ENCODE measurements at places on chromosomes 1 and 21.

DNA sequence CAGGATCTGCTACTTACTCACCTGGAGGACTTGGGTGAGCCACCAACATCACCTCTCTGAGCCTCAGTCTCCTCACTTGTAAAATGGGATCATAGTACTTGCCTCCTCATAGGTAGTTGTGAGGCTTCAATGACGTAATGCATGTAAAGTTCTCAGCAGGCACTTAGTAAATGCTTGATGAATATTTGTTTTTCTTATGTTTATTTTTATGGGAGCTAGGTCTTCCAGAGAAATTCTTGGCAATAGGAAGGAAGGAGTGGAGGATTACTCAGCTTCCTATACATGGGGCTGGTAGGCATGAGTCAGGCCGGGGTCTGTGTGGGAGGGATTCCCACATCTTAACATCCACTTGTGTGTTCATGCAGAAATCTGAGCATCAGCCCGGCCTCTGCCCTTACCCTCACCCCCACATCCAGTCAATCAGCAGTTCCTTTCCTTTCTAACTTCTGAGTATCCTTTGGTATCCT, 95.4 kb upstream of the USP24 start:
- DNase-seq = no peak

- no peak for DNase-seq
Measured at GRCh38 chr1:48654606-48655210, 122.0 kb downstream of the BEND5 start.

GRCh38 chr1:28249866-28250295, 9.4 kb upstream of the SESN2 start:
- no peak for DNase-seq

- DNase-seq = no peak
Measured at GRCh38 chr1:81174052-81174451, 626.7 kb upstream of the ADGRL2 start.

GRCh38 chr1:245361951-245362350, 207.2 kb downstream of the KIF26B start:
- no peak for DNase-seq

DNA sequence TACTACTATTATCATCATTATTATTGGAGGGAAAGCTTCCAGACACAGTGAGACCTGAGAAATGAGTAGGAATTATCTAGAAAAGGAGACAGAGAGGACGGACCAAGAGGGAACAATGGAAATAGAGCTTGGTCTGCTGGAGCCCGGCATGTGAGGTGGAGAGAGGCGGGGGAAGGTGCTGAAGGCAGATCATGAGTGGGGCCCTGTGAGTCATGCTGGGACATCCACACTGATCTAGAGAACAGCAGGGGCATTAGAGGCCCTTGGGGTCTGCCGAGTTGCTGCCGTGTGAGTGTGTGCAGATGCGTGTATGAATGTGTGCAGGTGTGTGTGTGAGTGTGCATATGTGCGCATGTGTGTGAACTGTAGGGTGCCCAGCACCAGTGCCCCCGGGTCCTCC, 65.7 kb downstream of the TMCO4 start:
- DNase-seq = no peak

GRCh38 chr1:111895469-111895868, 94.0 kb downstream of the KCND3 start:
- DNase-seq = no peak

DNA sequence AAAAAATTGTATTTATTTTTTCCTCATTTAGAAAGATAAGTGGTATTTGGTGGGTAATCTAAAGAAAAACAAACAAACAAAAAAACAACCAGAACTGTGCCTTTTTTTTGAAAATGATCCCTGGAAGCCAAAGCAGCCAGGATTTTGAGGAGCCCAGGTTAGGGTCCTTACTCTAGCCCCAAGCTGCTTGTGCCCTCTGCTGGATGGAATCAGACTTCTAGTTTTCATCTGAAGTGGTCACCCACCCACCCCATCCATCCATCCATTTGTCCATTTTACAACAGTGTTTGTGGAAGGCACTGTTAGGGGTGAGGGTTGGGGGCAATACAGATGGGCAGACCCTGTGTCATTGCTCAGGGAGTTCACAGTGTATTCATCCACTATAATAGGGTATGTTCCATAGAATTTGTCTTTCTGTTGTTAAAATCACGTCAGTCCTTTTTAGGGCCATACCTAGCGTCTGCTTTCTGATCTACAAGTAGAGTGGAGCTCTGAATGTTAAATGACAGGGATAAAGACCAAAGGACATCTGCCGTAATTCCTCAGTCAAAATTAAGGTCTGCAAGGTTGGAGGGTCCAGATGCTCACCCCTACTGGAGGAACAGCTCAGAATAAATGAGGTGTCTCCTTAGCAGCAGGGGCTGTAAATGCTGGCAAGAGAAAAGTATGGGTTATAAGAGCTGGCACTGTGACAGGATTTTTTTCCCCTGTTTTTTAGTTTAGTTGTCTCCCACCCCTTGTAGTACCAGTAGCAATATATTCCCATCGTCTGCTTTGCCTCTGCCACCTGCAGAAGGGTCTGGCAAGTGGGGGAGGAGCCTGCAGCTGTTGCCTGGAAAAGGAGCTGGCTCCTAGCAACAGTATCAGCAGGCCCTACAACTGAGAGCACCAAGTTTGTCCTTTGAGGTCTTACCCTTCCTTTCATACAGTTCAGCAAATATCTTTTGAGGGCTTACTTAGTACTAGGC, 3.2 kb downstream of the LRRC42 start:
- peak; percentile 39 for DNase-seq

DNA sequence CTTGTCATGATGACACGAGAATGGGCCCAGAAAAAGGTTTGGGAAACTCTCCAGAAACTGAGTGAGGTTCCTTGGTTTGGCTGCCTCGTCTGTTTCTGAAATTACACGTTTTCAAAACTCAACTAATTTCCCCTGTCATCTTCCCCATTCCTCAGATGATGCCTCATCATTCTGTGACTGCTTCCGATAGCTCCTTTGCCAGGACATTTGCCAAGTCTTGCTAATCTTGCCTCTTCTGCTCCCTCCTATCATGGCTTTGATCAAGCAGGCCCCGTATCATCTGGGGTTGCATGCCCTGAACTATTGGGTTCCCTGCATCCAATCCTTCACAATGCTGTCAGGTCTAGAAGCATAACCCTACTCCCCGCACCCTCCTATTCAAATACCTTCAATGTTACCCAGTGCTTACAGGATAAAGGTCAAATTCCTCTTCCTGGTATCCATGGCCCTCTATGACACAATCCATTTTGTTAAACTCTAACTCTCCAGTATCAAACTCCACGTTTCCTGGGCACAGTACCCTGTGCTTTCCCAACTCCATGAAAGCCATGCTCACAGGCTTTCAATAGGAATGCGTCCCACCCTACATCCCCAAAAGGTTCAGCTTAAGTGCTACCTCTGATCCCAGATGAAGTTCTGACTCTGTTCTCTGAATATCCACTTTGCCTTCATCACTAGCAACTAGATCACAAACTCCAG, 22.2 kb upstream of the TMEM200B start:
- DNase-seq = no peak

DNA sequence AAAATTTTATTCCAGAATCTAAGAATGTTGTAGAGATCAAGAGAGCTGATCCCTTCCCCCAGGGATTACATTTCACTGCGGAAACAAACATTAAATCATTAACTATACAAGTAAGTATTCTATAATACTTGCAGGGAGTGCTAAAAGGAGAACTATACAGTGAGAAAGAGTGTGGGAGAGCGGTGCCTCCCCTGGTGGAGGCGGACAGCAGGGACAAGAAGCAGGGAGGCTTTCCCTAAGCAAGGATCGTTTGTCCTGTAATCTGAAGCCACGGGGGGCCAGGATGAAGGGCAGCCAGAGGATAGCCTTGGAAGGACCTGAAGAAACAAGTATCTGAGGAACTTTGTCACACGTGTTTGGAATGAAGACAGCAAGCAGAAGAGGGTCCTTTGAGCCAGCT, 40.1 kb downstream of the SLC9C2 start:
- DNase-seq = no peak

GRCh38 chr1:208203127-208203847, 40.9 kb downstream of the PLXNA2 start:
- no peak for DNase-seq

DNA sequence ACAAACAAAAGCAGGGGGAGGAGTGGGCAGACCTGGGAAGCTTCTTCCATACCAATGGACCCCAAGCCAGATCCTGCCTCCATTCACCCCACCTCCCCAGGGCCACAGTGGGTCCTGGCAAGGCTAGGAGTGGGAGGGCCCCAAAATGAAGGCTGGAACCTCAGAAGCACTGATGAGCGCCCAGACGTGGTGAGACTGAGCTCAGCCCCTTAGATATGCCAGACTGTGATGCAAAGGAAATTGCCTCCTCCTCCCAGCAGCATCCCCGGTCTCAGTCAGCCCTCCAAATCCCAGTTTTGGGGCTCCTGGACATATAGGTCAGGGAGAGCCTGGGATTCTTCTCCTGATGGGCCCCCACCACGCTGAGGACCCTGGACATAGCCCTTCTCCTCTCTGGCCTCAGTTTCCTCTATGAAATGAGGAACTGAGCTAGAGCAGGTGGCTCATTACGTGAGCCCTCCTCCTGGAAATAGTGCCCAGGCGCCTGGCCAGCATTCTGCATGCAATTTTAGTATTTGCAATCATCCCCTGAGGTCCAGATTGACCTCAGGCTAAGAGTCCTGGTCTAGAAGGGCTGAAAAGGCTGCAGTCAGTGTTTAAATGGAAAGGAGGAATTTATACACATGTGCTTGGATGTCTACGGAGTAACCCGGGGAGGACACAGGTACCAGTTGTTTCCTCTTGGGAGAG, 33.5 kb downstream of the RHBG start:
- DNase-seq = no peak

- no peak for DNase-seq
Measured at GRCh38 chr1:53340660-53341520, 13.0 kb upstream of the LRP8 start.

DNA sequence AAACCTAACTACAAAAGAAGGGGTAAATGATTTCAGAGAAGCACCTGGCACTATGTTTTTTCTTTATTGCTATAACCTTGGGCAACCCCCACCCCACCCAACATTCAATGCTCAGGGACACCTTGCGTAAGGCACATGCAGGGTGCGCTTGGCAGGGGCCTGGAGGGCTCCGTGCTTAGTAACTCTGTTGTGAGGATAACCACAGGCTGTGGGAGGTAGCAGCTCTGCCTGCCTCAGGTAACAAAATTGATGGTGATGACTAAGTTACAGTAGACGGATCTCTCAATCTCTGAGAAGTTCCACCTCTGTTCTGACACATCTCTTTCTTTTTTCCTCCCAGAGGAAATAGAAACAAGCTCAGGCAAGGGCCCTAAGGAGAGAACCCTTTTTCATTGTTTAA, 8.7 kb upstream of the CCN1 start:
- no peak for DNase-seq

DNA sequence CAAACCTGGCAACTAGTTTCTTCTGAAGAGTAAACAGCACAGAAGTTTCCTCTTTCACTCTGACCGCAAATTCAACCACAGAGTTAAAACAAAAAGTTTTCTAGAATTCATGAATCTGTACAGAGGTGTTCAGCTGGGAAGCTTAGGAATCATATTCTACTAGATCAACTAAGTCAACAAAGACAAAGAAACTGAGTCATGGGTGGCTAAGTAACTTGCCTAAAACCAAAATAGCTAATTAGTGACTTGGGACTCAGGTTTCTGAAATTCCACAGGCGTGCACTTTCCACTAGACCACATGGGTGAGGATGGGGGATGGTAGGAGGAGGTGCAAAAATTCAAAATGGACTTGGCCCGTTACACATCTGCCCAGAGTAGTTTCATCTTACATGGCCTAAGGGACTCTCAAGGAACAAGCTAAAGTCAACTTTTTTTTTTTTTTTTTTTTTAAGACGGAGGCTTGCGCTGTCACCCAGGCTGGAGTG, 25.8 kb downstream of the PTPN14 start:
- DNase-seq = no peak

- no peak for DNase-seq
Measured at GRCh38 chr1:223709598-223709997, 2.7 kb upstream of the CAPN2 start.

DNA sequence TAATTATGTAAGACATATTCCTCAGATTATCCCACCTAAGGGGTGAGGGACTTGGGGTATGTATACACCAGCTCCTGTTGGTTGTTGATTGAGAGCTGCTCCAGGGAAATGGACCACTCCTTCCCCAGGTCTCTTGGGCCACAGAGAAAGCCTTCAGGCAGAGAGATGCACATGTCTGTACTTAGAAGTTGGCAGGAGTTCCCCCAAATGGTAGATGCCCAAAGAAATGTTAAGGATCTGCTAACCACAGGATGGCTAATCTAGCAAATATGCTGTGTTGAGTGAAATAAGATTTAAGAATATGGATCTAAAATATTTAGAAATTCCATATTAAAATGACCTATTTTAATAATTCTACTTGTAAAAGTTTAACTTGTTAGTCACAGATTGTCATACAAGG, 100.8 kb upstream of the DNAH14 start:
- DNase-seq = no peak

- DNase-seq = no peak
Measured at GRCh38 chr1:109059026-109059425, 16.8 kb downstream of the TAF13 start.

DNA sequence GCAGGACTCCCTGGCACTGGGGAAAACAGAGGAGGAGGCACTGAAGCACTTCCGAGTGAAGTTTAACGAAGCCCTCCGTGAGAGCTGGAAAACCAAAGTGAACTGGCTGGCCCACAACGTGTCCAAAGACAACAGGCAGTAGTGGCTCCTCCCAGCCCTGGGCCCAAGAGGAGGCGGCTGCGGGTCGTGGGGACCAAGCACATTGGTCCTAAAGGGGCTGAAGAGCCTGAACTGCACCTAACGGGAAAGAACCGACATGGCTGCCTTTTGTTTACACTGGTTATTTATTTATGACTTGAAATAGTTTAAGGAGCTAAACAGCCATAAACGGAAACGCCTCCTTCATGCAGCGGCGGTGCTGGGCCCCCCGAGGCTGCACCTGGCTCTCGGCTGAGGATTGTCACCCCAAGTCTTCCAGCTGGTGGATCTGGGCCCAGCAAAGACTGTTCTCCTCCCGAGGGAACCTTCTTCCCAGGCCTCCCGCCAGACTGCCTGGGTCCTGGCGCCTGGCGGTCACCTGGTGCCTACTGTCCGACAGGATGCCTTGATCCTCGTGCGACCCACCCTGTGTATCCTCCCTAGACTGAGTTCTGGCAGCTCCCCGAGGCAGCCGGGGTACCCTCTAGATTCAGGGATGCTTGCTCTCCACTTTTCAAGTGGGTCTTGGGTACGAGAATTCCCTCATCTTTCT, 75.5 kb downstream of the PIK3CD start:
- no peak for DNase-seq

DNA sequence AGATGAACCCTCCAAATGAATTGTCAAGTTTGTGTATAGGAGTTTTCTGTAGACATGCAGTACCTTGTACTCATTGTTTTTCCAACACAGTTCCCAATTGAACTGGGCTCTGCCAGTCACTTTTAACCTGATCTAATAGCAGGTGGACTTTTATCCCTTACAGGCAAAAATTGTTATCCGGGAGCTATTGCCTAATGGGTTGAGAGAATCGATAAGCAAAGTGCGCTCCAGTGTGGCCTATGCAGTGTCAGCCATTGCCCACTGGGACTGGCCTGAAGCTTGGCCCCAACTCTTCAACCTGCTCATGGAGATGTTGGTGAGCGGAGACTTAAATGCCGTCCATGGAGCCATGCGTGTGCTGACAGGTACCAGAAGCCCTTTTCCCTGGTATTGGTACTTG, 19.3 kb downstream of the IPO9 start:
- no peak for DNase-seq

- DNase-seq = no peak
Measured at GRCh38 chr1:111220302-111220890, 7.1 kb upstream of the CHI3L2 start.
